CD14-positive monocyte (primary cell): ENCODE measurements at places on chromosomes 5 and 9.
A peak's percentile ranks its signal among the peaks of the same experiment; 100 is the strongest.

DNA sequence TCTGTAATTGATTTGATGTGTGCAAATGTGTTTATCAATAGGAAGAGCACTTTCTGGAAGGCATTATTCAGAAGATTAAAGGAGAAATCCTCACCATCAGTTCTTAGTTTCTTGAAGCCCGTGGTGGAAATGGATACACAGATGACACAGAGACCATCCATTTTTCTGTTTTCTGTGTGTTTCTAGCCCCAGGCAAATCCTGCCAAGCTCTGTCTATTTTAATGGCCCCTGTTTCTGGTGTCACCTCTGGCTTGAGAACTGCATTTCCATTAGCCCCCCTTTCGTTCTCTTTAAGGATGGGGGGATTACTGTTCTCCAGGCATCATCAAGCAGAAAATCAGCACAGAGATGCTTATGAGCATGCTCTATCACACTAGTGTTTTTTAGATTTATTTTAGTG, 37.3 kb downstream of the DAPK1 start:
- H3K4me3 ChIP-seq: no peak overlapping the region
- H3K4me1 ChIP-seq: peaks cover 19% of the 10 kb centered on the region

DNA sequence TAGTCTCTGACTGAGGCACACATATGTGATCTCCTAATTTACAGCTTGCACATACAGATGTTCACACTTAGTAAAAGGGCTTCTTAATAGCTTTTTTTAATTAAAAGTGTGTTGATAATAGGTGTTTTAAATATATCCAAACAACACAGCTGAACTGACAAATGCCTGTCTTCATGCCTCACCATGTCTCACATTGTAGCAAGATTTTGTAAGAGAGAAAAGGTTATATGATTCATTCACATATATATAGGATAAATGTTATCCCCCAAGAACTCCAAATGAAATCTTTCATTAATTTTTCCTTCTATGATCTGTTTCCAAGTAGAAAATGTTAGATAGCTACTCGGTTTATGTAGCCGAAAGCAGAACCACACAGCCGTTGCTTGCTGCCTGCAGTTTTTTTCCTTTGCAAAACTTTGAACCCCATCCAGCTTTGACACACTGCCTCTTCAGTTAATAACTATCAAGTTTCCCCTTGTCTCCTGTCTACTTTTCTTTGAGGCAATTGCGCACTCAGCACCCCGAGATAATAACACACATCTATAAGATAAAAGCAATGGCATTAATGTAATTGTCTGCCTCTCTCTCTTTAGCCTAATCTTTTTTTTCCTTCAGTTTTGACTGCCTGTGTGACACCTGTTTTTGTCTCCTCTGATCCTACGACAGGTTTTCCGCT, 299.2 kb downstream of the BNC2 start:
- H3K27me3 ChIP-seq: no peaks in the 10 kb centered on the region
- no peak overlapping the region for H3K27ac ChIP-seq
- no peaks in the 10 kb centered on the region for H3K36me3 ChIP-seq

GRCh38 chr5:148776780-148777179, 49.6 kb upstream of the ADRB2 start:
- H3K4me3 ChIP-seq: no peak overlapping the region
- H3K27me3 ChIP-seq: no peaks in the 10 kb centered on the region
- no peak overlapping the region for H3K27ac ChIP-seq
- DNase-seq: peak; percentile 77
- H3K4me1 ChIP-seq: peaks cover 39% of the 10 kb centered on the region
- no peaks in the 10 kb centered on the region for H3K36me3 ChIP-seq

- H3K4me3 ChIP-seq: no peak overlapping the region
- no peaks in the 10 kb centered on the region for H3K27me3 ChIP-seq
- no peaks in the 10 kb centered on the region for H3K4me1 ChIP-seq
- no peaks in the 10 kb centered on the region for H3K36me3 ChIP-seq
- H3K27ac ChIP-seq: no peak overlapping the region
Observed at GRCh38 chr5:111299831-111300432, 75.7 kb downstream of the CAMK4 start.

DNA sequence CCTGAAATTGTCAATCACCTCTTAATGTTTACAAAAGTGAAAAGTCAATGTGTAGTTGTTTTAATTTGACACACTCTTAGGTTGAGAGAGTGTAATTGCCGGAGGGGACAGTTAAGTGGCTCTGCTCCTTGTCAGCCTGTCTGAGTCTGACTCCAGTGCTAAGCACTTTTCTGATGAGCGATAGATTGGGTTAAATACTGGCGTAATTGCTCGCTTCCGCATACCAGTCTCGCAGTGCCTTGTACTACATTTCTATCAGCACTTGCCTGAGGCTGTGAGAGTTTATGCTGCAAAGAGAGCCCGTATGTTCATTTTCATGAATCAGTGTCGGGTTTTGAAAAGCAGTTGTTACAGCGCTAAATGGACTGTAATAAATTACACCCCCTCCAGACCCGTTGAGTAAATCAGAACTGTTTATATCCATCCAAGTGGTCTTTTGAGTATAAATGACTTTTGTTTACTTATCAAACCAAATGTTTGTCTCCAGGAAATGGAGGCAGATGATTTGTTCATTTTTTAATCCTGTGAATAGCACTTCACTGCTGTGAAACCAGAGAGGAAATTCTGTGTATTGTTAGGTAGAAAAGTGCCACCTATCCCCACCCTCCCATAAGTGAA, 41.0 kb upstream of the DMRT3 start:
- H3K36me3 ChIP-seq: no peaks in the 10 kb centered on the region
- H3K4me3 ChIP-seq: no peak overlapping the region
- H3K27ac ChIP-seq: no peak overlapping the region
- H3K4me1 ChIP-seq: no peaks in the 10 kb centered on the region

GRCh38 chr9:98839724-98840123, 32.3 kb downstream of the GALNT12 start:
- DNase-seq: no peak
- H3K4me1 ChIP-seq: peaks cover 3% of the 10 kb centered on the region
- H3K27ac ChIP-seq: no peak overlapping the region
- no peak overlapping the region for H3K4me3 ChIP-seq
- no peaks in the 10 kb centered on the region for H3K36me3 ChIP-seq

DNA sequence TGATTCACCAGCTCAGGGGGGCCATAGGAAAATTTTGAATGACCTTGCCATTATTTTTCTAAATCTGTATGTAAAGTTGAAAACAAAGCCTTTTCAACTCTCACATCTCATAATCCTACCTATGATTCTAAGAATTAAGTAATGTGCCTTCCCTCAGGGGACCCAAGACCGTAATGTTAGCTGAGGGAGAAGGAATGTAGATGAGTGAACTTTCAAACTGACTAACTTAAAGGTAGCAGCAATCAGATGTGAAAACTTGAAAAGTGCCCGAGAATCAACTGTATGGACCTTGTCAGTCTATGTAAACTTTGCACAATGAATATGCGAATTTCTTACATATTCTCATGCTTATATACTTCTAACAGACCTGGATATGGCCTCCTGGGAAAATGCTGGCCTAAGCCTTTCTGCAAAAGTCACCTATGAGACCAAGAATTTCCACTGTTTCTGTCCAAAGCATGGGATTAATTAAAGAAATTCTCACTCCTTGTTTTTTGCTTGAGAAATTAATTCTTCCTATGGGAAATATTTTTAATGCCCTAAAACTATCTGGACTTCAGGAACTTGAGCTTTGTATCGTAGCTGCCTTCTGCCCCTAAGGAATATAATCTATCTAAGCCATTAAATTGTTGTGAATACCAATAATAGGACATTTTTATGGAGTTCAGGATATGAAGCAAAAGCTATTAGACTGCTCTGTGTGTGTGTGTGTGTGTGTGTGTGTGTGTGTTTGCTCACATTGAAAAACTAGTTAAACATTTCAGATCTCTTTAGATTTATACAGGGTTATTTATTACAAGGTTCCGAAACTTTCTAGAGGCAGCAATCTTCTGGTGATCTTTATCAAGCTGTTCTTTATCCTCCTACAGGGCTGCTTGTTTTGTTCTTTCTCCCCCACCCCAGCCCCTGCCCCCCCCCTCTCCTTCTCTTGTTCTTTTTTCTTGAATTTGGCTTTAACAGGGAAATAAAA, 169.1 kb upstream of the CLINT1 start:
- H3K4me3 ChIP-seq: no peak overlapping the region
- H3K36me3 ChIP-seq: no peaks in the 10 kb centered on the region
- H3K27me3 ChIP-seq: peaks cover 2% of the 10 kb centered on the region
- no peaks in the 10 kb centered on the region for H3K4me1 ChIP-seq
- DNase-seq: no peak
- H3K27ac ChIP-seq: no peak overlapping the region

GRCh38 chr9:96383165-96383942, at the start of gene SLC35D2:
Gene SLC35D2, minus strand, starts transcription at chr9:96383711. Its CDS starts 77 bp downstream, at chr9:96383634.
- no peak within 1 kb of the TSS for H3K27ac ChIP-seq
- DNase-seq: no peak
- H3K27me3 ChIP-seq: no peaks in the 10 kb centered on the region
- peak within 1 kb of the TSS; percentile 73 for H3K4me3 ChIP-seq
- H3K36me3 ChIP-seq: no peaks in the 10 kb centered on the region

DNA sequence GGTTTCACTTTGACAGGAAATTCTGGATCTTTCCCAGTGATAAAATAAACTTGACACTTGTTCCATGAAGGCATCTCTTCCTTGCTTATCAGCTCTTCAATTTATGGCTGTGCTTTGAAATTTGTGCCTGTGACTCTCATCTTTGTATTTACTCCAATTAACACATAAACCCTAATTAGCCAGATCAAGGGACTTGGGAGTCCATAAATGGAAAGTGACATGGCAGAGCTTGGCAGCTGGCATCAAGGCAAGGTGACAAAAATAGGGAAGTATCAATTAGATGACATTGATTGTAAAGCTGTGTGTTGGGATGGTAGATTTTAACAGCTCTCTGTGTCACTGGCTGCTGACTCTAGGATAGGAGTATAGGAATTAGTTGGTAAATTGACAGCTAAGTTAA, 133.9 kb downstream of the PBX3 start:
- no peaks in the 10 kb centered on the region for H3K4me1 ChIP-seq
- no peaks in the 10 kb centered on the region for H3K36me3 ChIP-seq
- DNase-seq: no peak
- no peak overlapping the region for H3K27ac ChIP-seq
- H3K4me3 ChIP-seq: no peak overlapping the region

GRCh38 chr9:19174127-19174912, 47.0 kb upstream of the PLIN2 start:
- peak; percentile 89 for DNase-seq
- H3K4me3 ChIP-seq: no peak overlapping the region
- H3K27ac ChIP-seq: peak overlapping the region; percentile 10
- peaks cover 26% of the 10 kb centered on the region for H3K4me1 ChIP-seq
- no peaks in the 10 kb centered on the region for H3K36me3 ChIP-seq
- no peaks in the 10 kb centered on the region for H3K27me3 ChIP-seq

DNA sequence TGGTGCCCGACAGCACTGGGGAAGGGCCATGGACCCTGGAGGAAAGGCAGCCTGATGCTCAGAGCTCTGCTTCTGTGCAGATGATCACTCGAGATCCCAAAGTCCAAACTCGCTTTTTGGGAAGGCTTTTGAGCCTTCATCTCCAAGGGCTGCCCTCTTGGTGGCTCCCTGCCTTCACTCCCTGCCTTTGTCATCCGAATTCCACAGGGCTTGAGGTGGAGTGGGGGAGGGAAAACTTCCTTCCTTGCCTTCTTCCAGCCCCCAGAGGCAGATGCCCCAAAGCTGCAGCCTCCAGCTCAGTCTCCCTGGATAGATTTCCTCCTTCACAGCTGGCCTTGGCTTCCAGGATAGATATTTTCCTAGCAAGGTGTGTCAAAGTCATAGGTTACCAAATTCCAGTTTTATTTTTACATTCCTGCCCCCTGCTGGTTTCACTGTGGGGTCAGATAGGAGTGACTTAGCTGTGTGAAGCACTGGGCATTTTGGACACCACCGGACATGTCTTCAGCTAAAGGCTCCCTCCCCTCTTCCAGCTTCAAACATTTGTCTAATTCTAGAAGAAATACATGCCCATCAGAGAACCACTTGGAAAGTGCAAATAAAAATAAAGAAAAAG, 268.2 kb downstream of the HSPA4 start:
- no peaks in the 10 kb centered on the region for H3K27me3 ChIP-seq
- H3K27ac ChIP-seq: no peak overlapping the region
- H3K4me3 ChIP-seq: no peak overlapping the region
- no peak for DNase-seq

DNA sequence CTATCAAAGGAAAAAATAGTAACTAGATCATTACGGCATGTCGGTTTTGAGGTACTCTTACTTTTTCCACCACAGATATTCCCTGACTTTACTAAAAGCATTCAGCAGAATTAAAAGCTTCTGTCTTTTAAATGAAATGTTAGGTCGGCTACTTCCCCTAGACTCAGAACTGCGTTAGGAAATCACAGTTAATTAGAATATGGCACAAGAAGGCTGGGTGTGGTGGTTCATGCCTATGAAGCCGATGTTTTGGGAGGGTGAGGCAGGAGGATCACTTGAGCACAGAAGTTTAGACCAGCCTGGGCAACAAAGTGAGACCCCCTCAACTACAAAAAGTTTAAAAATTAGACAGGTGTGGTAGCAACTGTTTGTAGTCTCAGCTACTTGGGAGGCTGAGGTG, 24.4 kb downstream of the CEMIP2 start:
- no peaks in the 10 kb centered on the region for H3K27me3 ChIP-seq
- peaks cover 10% of the 10 kb centered on the region for H3K36me3 ChIP-seq
- peaks cover 67% of the 10 kb centered on the region for H3K4me1 ChIP-seq

GRCh38 chr9:130651752-130652151, 12.6 kb upstream of the PRDM12 start:
- DNase-seq: no peak
- no peak overlapping the region for H3K4me3 ChIP-seq
- H3K36me3 ChIP-seq: no peaks in the 10 kb centered on the region
- peaks cover 9% of the 10 kb centered on the region for H3K27me3 ChIP-seq
- no peak overlapping the region for H3K27ac ChIP-seq

DNA sequence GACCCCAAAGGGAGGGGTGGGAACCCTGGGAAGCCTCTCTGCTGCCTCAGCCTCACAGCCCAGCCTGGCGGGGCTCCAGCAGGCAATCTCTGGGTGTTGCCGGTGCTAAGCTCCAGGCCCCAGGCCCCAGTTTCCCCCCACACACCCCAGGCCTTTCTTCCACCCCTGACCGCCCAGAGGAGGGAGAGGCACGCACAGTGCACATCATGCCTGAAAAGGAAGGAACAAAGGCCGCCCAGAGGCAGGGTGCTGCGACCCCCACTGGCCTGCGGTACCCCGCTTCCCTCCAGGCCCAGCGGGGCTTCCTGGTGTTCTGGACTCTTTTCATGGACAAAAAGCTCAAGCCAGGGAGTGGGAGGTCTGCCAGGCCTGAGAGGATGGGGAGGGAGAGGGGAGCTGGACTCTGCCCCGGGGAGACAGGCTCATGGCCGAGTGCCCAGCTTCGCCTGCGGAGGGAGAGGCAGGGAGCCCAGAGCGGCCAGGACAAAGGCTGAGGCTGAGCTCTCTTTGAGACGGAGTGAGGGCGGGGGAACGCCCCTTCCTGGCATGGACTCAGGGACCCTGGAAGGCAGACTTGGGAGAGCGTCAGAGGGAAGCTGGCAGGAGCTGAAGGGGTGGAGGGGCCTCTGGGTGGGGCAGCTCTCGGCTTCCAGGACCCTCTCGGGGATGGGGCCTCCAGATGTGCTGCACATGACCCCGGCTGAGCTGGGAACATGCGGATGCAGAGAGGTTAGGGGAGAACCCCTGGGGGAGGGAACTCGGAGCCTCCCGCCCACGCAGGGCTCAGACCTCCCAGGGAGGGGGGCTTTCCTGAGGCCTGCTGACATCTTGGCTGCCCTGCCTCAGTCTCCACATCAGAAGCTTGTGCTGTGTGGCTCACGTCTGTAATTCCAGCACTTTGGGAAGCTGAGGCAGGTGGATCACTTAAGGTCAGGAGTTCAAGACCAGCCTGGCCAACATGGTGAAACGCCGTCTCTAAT, 1.8 kb upstream of the ENTPD2 start:
- peaks cover 43% of the 10 kb centered on the region for H3K27me3 ChIP-seq
- no peak for DNase-seq
- no peaks in the 10 kb centered on the region for H3K4me1 ChIP-seq
